H1 (cell line): ENCODE measurements at places on chromosomes 1 and 21. TPM values are rescaled to one million over a fixed set of nuclear protein-coding genes. Genes with fewer than 3 reads are reported as not detected.

The CNR2 gene
- total RNA-seq = not detected in 2 replicates

The KRTAP19-6 gene
- total RNA-seq = not detected in 2 replicates

The MAP7D1 gene
- total RNA-seq = 52.4 and 55.1 TPM in 2 replicates

The GNAT2 gene
- total RNA-seq = not detected in 2 replicates

The UCK2 gene
- 102 and 103 TPM in 2 replicates for total RNA-seq

The CXADR gene
- total RNA-seq = 142 and 145 TPM in 2 replicates

The BLACAT1 gene
- total RNA-seq = 3.5 and 3.8 TPM in 2 replicates

- no peaks in the 10 kb centered on the region for H3K27me3 ChIP-seq
- no peak overlapping the region for H3K4me3 ChIP-seq
- H3K27ac ChIP-seq = no peak overlapping the region
- H3K36me3 ChIP-seq = no peaks in the 10 kb centered on the region
- H3K4me1 ChIP-seq = no peaks in the 10 kb centered on the region; the same call in 1 of the 2 replicates
Observed at GRCh38 chr1:85448358-85448757, 16.6 kb downstream of the DDAH1 start.

- H3K27ac ChIP-seq = no peak overlapping the region
- H3K36me3 ChIP-seq = no peaks in the 10 kb centered on the region
- peaks cover 3% of the 10 kb centered on the region for H3K4me1 ChIP-seq
- DNase-seq = no peak
- H3K27me3 ChIP-seq = no peaks in the 10 kb centered on the region
Observed at GRCh38 chr1:79004916-79005315, 1.6 kb downstream of the ADGRL4 start.

DNA sequence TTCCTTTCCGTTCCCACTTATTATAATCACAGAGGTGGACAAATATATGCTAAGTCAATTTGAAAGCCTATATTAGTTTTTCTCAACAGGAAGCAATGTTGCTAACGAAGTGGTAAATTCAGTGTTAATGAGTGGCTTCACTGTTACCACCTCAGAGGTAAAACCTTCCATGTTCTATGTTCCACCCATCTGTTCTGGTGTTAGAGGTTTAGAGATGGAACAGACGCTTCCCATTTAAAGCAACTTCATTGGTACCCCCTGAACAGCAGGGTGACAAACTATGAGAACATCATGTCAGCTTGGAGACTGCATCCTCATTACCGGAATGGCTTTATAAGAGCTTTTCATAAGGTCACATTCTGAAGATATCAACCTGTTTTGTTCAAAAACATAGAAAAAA is 77.9 kb downstream of the ZNF644 start:
- no peaks in the 10 kb centered on the region for H3K27me3 ChIP-seq
- peaks cover 7% of the 10 kb centered on the region for H3K36me3 ChIP-seq
- H3K4me1 ChIP-seq = no peaks in the 10 kb centered on the region
- H3K27ac ChIP-seq = no peak overlapping the region
- DNase-seq = no peak
- H3K4me3 ChIP-seq = no peak overlapping the region

GRCh38 chr1:98732985-98733781 is 71.7 kb downstream of the SNX7 start:
- H3K27me3 ChIP-seq = no peaks in the 10 kb centered on the region
- no peaks in the 10 kb centered on the region for H3K36me3 ChIP-seq
- H3K4me1 ChIP-seq = no peaks in the 10 kb centered on the region
- H3K4me3 ChIP-seq = no peak overlapping the region
- DNase-seq = no peak
- H3K27ac ChIP-seq = no peak overlapping the region

GRCh38 chr1:77227381-77227780 is 8.2 kb upstream of the PIGK start:
- no peaks in the 10 kb centered on the region for H3K4me1 ChIP-seq
- H3K4me3 ChIP-seq = no peak overlapping the region
- H3K27me3 ChIP-seq = no peaks in the 10 kb centered on the region
- no peaks in the 10 kb centered on the region; the same call in 1 of the 2 replicates for H3K36me3 ChIP-seq
- no peak overlapping the region for H3K27ac ChIP-seq

DNA sequence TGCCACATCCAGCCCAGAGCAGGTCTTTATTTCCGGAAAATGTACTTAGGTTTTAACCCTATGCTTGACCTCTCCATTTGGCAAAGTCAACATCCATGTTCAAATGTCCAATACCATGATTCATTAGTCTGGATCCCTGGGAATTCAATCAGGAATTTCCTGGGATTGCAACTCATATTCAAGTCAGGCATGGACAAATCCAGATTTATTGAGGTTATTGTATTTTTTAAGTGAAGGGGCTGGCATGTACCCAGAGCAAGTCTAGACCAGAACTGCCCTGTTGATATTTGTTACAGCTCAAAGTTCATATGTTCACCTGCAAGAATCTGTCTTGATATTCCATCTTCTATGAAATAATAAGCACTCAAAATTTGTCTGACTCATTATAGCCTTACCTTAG is 521.1 kb downstream of the ADGRL2 start:
- no peak for DNase-seq
- no peak overlapping the region for H3K27ac ChIP-seq
- H3K4me3 ChIP-seq = no peak overlapping the region
- H3K36me3 ChIP-seq = no peaks in the 10 kb centered on the region
- H3K4me1 ChIP-seq = no peaks in the 10 kb centered on the region

DNA sequence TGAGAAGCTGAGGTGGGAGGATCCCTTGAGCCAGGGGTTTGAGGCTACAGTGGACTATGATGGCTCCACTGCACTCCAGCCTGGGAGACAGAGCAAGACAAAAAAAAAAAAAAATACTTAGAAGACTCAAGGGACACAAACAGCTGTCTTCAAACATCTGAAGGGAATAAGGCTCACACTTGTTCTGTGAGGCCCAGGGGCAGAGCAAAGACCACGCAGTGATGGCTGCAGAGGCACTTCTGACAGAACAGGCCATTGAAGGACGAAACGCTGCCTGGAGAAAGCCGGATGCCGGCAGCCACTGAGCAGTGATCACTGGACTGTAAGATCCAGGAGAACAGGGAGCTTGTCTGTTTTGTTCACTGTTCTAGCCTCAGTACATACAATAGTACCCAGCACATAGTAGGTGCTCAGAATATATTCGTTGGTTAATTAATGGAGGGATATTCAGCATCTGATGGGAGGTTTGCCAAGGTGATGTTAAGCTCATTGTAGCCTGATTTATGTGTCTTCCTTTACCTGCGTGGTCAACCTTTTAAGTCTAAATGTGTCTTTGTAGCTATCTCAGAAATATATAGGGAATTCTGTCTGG is 12.1 kb upstream of the NDC1 start:
- no peak overlapping the region for H3K4me3 ChIP-seq
- H3K27me3 ChIP-seq = no peaks in the 10 kb centered on the region
- H3K36me3 ChIP-seq = peaks cover 11% of the 10 kb centered on the region; the same call in 1 of the 2 replicates
- H3K4me1 ChIP-seq = no peaks in the 10 kb centered on the region

- no peaks in the 10 kb centered on the region for H3K4me1 ChIP-seq
- no peak overlapping the region for H3K27ac ChIP-seq
- no peak overlapping the region for H3K4me3 ChIP-seq
- no peak for DNase-seq
- no peaks in the 10 kb centered on the region for H3K27me3 ChIP-seq
Observed at GRCh38 chr1:3986686-3987218, 86.7 kb upstream of the C1orf174 start.

GRCh38 chr1:162019006-162019405 is 4.7 kb downstream of the OLFML2B start:
- DNase-seq = no peak
- H3K27ac ChIP-seq = no peak overlapping the region
- peaks cover 8% of the 10 kb centered on the region; the same call in 1 of the 2 replicates for H3K27me3 ChIP-seq
- peaks cover 12% of the 10 kb centered on the region for H3K4me1 ChIP-seq
- no peaks in the 10 kb centered on the region for H3K36me3 ChIP-seq

- H3K4me1 ChIP-seq = no peaks in the 10 kb centered on the region
- no peaks in the 10 kb centered on the region for H3K36me3 ChIP-seq
- H3K4me3 ChIP-seq = no peak overlapping the region
- H3K27ac ChIP-seq = no peak overlapping the region
- no peaks in the 10 kb centered on the region for H3K27me3 ChIP-seq
- DNase-seq = no peak
Observed at GRCh38 chr1:163084330-163084729, 15.2 kb downstream of the RGS4 start.

- H3K36me3 ChIP-seq = no peaks in the 10 kb centered on the region
- H3K4me3 ChIP-seq = no peak overlapping the region
- H3K4me1 ChIP-seq = no peaks in the 10 kb centered on the region
- DNase-seq = no peak
- no peak overlapping the region for H3K27ac ChIP-seq
- no peaks in the 10 kb centered on the region for H3K27me3 ChIP-seq
Observed at GRCh38 chr1:100622506-100622905, 84.6 kb downstream of the GPR88 start.

DNA sequence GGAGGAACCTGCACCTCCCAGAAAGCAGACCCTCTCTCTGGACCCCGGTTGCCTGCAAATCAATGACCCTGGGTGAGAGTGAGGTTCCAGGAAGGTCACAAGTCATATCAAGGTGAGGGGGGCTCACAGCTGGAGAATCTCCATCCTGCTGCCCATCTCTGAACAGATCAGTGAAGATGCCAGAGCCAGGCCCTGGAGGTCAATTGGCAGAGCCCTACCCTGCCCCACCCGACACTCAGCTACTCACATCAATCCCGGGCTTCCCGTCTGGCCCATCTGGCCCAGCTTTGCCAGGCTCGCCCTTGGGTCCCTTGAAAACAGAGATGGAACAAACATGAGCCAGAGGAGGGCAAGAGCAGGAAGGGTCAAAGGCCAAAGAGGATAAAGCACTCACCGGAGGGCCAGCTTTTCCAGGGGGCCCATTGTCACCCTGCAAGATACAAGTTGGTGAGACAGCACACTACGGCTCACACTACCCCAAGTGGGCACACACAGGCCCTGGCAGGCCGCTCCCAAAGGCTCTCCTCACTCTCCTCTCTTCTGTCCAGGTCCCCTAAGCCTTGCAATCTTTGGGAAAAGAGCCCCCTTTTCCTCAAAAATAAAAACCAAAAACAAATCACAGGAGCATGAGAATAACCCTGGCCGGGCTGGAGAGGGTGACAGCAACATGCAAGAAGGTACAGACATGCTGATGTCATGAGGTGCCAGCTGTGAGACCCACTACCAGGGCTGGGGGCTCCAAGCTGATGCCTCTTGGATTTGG is 2.9 kb downstream of the COL9A2 start:
- peaks cover 20% of the 10 kb centered on the region for H3K27me3 ChIP-seq
- DNase-seq = no peak
- H3K36me3 ChIP-seq = no peaks in the 10 kb centered on the region

DNA sequence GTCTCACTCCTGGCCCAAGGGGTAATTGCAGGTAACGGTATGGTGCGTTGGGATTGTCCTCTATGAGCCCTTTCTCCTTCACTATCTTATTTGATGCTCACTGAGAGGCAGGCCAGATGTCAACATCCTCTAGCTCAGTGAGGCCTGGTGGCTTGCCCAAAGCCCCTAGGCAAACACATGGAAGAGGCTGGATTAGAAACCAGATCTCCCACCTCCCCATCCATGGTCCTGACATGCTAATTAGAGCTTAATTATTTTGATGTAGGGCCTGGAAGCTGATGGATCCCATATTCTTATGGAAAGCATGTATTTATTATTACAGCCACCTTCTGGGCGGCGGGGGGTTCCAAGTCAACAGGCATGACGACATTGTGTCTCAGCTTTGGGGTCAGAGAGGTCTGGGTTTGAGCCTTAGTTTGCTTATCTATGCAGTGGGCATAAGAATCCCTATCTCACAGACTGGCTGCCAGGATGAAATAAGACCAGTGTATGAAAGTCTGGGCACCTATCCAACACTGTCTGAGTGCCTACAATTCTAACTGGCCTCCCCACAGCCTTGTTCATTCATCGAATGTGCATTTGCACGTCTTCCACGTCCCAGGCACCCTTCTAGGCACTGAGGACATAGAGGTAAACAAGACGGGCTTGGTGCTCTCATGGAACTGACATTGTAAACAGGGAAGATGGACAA is 6.2 kb downstream of the SMPDL3B start:
- H3K4me1 ChIP-seq = peaks cover 18% of the 10 kb centered on the region
- peaks cover 18% of the 10 kb centered on the region for H3K36me3 ChIP-seq
- no peak overlapping the region for H3K27ac ChIP-seq
- DNase-seq = no peak
- H3K4me3 ChIP-seq = no peak overlapping the region

GRCh38 chr1:117106478-117106877 is 15.1 kb downstream of the TRIM45 start:
- no peak overlapping the region for H3K27ac ChIP-seq
- no peak overlapping the region for H3K4me3 ChIP-seq
- H3K27me3 ChIP-seq = no peaks in the 10 kb centered on the region
- H3K4me1 ChIP-seq = no peaks in the 10 kb centered on the region
- peaks cover 35% of the 10 kb centered on the region for H3K36me3 ChIP-seq

DNA sequence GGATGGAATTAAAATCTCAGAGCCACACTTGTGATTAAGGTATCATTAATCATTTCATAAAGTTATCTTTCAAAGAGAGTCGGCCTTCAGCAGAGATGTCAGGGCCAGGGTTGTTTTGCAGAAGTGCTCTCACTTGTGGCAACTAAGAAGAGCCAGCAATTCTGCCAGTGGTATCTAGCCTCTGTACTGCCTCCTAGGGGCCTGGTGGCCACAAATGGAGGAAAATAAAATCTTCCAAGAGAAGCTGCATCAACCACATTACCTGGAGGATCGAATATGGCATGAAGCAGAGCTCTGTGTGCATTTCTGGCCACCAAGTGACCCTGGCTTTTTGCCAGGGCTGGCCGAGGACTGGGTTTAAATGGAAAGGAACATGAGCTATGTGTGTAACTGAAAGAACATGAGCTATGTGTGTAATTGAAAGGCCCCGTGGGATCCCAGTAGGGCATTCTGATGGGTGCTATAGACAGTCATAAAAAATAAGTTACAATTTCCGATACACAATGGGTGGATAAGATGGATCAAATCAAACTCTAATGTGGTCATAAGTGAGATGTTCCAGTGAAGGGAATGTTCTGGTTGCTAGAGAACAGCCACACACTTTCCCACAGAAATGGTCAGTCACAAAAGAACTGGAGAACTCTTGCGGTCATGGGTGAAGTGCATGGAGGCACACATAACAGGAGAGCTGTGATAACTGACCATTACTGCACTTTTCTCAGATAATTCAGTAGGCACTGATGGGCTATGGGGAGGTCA is 335.8 kb downstream of the CAMTA1 start:
- no peaks in the 10 kb centered on the region for H3K36me3 ChIP-seq
- H3K27ac ChIP-seq = no peak overlapping the region
- no peak overlapping the region for H3K4me3 ChIP-seq

- H3K36me3 ChIP-seq = no peaks in the 10 kb centered on the region
- peaks cover 3% of the 10 kb centered on the region for H3K4me1 ChIP-seq
- H3K27me3 ChIP-seq = peaks cover 49% of the 10 kb centered on the region
- no peak for DNase-seq
Observed at GRCh38 chr1:184039126-184039525, 1.6 kb upstream of the COLGALT2 start.

- H3K27me3 ChIP-seq = no peaks in the 10 kb centered on the region
- no peaks in the 10 kb centered on the region for H3K4me1 ChIP-seq
- H3K36me3 ChIP-seq = no peaks in the 10 kb centered on the region
Observed at GRCh38 chr1:216457356-216457755, 34.1 kb upstream of the USH2A start.

GRCh38 chr1:198809247-198809646 is 170.4 kb downstream of the PTPRC start:
- no peak overlapping the region for H3K4me3 ChIP-seq
- no peak overlapping the region for H3K27ac ChIP-seq
- H3K4me1 ChIP-seq = no peaks in the 10 kb centered on the region
- DNase-seq = no peak
